Tongue (tissue), 3 donors: ENCODE measurements at places on chromosomes 3 and 15. TPM values are rescaled to one million over a fixed set of nuclear protein-coding genes. Genes with fewer than 3 reads are reported as not detected.
A peak's percentile ranks its signal among the peaks of the same experiment; 100 is the strongest.

DNA sequence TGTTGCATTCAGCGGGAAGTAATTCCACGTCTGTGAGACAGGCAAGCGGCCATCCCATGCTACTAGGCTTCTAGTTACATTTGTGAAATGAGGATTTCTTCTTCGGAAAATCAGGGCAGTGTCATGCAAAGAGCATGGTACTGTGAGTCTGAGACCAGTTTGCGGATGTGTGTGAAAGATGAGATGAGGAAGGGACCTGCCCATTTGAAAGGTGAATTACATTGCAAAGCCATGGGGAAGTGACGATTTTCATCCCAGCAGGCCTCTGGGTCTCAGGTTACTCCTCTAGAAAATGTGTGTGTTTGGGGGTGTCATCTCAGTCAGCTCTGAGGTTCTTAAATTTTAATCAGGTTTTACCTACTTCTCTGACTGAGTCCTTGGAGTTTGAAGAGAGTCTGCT lies 16.1 kb downstream of the TLE3 start:
- no peak for DNase-seq

DNA sequence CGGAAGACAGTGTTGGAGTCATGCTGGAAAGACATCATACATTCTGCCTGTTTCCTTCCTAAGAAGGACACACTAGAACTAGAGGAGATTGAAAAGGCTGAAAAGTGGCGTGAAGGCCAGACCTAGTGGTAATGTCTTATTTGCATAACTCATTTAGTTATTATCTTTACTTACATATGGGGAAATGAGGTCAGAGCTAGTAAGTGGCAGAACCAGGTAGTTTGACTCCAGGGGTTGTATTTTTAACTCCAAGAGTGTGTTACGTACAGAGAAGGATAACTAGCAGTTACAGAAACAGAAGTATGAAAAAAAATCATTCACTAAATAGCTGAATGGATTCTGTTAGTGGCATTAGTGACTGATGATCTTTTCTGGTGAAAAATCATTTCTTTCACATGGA lies 108.0 kb downstream of the MITF start:
- no peak for DNase-seq

GRCh38 chr15:77654975-77655374 lies 22.3 kb upstream of the LINGO1 start:
- no peak for DNase-seq

DNA sequence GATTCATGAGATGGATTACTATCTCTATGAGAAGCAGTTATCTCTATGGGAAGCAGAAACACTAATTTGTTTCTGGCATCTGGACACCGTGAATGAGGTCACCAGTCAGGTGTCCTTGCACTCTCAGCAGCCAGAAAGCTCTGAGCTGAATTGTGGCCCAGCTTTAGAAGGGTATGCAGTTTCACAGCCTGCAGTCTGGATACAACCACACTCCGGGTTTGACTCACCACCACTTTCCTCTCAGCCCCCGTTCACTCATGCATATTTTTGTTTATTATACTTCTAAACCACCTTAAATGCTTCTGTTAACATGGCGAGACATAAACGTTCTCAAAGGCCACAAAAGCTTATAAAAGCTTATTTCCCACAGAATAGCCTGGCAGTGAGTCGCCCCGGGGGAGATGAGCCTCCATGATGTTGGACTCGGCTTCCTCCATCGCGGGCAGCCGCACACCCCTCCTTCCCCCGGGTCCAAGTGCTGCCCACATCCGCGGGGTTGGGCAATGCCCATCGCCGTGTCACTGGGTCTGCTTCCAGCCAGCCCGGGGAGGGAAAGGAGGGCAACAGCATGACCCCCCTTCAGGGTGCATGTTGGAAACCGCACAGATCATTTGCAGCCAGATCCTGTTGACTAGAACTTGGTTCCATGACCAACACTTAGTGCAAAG lies 16.8 kb upstream of the SLC41A3 start:
- peak; percentile 73 for DNase-seq

Gene ZKSCAN7
- 9.1 TPM for total RNA-seq

- DNase-seq: peak; percentile 46
These were observed 199.1 kb downstream of the CDIN1 start for GRCh38 chr15:36778531-36778930.

DNA sequence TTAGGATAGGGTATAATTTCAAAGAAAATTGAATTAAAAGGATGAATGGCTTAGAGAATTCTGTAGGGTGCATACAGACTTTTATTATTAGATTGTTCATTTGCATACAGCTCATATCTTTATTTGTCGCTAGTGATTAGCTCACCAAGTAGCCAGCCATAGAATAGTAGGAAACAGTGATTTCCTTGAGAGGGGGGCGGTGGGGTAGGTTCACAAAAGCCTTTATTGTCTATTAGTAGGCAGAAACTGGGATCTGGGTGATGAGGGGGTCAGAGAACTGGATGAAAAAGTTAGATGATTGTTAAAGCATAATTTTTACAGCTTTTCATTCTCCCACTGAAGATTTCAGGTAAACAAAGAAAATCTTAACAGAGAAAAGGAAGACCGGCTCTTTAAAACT lies 77.6 kb upstream of the RAP2B start:
- DNase-seq: no peak

Gene ADGRG7
- total RNA-seq: not detected

- DNase-seq: no peak
These were observed 143.6 kb downstream of the NAALADL2 start for GRCh38 chr3:175002732-175003143.

GRCh38 chr15:54102704-54103103 lies 124.5 kb downstream of the UNC13C start:
- DNase-seq: no peak

DNA sequence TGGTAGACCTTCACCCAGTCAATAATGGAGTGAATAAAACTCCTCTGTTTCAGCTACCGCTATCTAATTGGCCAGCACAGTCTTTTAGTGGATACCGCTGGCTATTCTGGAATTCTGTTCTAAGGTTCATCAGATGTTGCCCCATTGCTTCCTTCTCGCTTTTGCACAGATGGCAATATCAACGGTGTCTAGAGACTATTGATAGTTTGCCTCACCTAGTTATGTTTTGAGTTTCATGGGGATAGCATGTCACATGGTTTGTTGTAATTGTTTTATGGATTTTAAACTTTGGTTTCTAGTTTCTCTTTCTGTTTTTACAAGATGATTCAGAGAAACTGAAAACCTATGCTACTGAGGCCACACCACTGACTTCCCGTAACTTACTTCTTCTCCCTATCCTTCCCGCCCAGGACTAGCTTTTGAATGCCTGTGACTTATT lies 2.0 kb downstream of the XRN1 start:
- peak; percentile 3 for DNase-seq

DNA sequence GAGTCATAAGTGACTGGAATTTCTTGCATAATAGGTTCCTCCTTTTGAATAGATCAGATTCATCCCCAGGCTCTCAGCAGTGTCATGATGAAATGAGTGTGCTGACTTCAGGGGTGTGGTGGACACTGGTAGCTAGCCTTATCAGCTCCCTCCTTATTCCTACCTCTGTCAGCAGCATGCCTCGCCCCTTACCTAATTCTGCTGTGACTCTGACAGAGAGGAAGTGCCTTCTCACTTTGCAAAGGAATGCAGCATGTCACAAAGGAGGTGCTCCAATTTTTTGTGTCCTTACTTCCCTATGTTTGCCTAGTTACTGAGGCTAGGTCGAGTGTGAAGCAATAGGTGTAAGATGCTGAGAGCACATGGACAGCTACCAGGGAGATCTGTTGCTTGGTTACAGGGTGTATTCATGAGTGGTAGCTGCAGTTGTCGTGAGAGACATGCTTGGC lies 90.6 kb downstream of the TNFAIP8L3 start:
- peak; percentile 2 for DNase-seq

GRCh38 chr3:45173776-45174175 lies 27.6 kb upstream of the CDCP1 start:
- no peak for DNase-seq

GRCh38 chr3:116517308-116517707 lies 72.0 kb upstream of the LSAMP start:
- no peak for DNase-seq

Gene REC114
- not detected for total RNA-seq

- no peak for DNase-seq
These were observed 205.5 kb upstream of the TGFBR2 start for GRCh38 chr3:30400926-30401325.

GRCh38 chr15:101068961-101069653 lies 149.9 kb downstream of the LRRK1 start:
- DNase-seq: peak; percentile 52

Gene RAB43
- 10.4 TPM for total RNA-seq

- DNase-seq: no peak
These were observed 22.9 kb downstream of the CTSH start for GRCh38 chr15:78921940-78922339.

DNA sequence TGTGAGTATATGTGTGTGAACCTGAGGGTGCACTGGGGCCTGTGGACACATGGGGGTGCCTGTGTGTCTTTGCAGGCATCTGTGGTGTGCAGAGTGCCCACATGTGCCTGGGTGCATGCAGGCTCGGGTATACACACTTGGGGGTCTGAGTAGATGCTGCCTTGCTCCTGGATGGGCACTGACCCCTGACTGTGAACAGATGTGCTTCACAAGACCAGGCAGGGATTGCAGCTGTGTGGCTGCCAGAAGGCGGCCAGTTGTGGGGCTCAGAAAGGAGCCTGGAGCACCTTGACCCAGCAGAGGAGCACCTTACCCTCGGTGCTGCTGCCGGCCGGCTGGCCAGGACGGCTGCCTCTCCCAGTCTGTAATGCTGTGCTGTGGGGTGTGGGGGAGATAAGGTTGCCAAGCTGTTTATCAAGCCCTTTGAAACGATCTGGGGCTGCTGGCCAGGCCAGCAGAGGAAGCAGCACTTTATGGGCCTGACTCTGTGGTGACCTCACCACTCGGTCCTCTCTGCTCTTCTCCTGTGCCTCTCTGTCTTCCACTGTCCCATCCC lies 55.5 kb upstream of the MRPS22 start:
- DNase-seq: no peak

- DNase-seq: peak; percentile 34
These were observed 45.1 kb downstream of the SEC22A start for GRCh38 chr3:123246866-123247265.

- DNase-seq: no peak
These were observed 109.8 kb downstream of the IL12A start for GRCh38 chr3:160098261-160098908.

DNA sequence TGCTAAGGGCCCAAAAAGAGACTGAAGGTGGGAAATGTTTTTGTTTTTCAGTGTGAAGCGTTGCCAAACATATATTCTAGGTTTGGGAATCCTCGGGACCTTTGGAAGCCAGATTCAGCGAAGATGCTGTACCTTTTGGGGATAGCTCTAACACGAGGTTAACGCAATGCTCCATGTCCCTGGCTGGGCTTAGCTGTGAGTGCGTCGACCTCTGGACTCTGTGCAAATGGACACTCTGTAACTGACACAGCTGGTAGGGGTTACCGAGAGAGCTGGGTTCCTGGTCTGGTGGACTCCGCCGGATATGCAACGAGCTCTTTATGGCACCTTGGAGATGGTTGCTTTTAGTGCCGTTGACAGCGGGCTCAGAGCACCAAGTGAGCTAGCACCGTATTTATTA lies 724 bp upstream of the SH3GL3 start:
- DNase-seq: no peak

Gene SERPINI1
- 7.7 TPM for total RNA-seq

Gene ZBBX
- total RNA-seq: not detected

GRCh38 chr15:63877713-63878271 lies 44.0 kb upstream of the HERC1 start:
- no peak for DNase-seq

Gene DNAJA4
- 53.7 TPM for total RNA-seq

DNA sequence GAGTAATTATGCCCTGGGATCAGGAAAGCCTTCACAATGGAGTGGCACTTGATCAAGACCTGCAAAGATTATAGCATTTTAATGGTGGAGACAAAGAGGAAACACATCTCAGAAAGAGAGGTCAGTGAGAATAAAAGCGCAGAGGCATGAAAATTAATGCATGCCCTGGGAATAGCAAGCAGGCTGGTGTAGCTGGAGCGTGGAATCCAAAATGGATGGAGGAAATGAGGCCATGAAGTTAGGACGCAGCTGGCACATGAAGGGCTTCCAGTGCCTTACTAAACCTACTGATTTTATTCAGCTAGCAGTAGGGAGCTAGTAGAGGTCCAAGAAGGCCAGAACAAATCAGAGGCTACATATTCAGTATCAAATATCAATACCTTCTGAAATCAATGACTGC lies 38.1 kb downstream of the TMEM212 start:
- DNase-seq: no peak

Gene GREM1
- 1.6 TPM for total RNA-seq

GRCh38 chr3:150723946-150724345 lies 20.2 kb upstream of the ERICH6 start:
- no peak for DNase-seq

Gene SEMA3F
- 43.3 TPM for total RNA-seq

DNA sequence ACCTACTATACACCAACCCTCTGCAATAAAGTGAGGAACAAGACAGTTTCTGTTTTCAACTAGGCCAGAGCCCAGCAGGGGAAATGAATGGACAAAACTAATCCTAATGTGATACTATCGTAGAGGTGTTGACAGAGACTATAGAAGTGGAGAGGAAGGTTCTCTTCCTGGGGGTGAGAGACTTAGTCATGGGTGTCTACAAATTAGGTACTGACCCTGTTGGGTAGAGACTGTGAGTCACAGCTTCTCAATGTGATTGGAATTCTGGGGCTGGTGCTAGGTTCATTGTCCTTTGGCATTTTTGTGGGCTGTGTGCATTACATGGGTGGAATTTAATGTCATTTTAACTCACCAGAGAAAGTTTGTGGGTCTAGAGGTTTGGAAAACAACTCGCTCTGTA lies 79.3 kb downstream of the ADAMTSL3 start:
- DNase-seq: no peak

GRCh38 chr3:192409201-192409837 lies 318.0 kb downstream of the FGF12 start:
- peak; percentile 44 for DNase-seq

DNA sequence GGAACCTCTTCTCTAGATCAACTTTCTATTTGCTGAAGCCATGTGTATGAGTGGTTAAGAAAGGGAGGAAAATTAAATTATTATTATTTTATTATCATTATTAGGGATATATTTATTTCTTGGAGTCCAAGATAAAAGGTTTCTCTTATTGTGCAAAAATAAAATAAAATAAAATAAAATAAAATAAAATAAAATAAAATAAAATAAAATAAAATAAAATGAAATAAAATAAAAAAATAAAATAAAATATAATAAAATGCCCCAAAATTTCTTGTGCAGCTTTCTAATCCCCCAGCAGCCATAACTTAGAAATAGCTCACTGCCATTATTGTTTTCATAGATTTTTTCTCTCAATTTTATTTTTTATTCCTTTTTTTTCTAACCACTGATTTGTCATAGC lies 526.8 kb downstream of the VGLL3 start:
- no peak for DNase-seq

- DNase-seq: no peak
These were observed 112.7 kb upstream of the PRR23C start for GRCh38 chr3:139157161-139157932.

DNA sequence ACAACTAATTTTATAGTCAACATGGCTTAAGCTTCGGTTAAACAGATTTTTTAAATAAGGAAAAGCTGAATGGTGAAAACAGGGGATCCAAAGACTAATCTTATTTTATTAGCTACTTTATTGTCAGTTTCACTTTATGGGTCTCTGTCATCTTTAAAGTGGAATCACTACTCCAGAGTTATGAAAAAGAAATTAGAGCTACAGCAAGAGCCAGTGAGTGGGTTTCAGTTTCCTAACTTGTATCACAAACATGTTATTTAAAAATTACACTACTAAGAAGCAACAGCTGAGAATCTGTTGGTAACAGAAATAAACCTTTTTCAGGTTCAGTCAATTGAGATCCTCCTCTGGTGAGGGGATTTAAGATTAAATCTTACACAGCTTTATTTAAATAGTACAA lies 10.0 kb downstream of the PHC3 start:
- DNase-seq: no peak

Gene CLDN16
- not detected for total RNA-seq

- DNase-seq: no peak
These were observed 118.2 kb upstream of the GOLIM4 start for GRCh38 chr3:168213920-168214319.
